ENCODE measurements at places on chromosomes 2 and 18. TPM values are rescaled to one million over a fixed set of nuclear protein-coding genes. Genes with fewer than 3 reads are reported as not detected.

PDCD1 gene
- total RNA-seq: 5.4 TPM

SERPINB4 gene
- total RNA-seq: not detected

STK36 gene
- total RNA-seq: 19.9 TPM

DNA sequence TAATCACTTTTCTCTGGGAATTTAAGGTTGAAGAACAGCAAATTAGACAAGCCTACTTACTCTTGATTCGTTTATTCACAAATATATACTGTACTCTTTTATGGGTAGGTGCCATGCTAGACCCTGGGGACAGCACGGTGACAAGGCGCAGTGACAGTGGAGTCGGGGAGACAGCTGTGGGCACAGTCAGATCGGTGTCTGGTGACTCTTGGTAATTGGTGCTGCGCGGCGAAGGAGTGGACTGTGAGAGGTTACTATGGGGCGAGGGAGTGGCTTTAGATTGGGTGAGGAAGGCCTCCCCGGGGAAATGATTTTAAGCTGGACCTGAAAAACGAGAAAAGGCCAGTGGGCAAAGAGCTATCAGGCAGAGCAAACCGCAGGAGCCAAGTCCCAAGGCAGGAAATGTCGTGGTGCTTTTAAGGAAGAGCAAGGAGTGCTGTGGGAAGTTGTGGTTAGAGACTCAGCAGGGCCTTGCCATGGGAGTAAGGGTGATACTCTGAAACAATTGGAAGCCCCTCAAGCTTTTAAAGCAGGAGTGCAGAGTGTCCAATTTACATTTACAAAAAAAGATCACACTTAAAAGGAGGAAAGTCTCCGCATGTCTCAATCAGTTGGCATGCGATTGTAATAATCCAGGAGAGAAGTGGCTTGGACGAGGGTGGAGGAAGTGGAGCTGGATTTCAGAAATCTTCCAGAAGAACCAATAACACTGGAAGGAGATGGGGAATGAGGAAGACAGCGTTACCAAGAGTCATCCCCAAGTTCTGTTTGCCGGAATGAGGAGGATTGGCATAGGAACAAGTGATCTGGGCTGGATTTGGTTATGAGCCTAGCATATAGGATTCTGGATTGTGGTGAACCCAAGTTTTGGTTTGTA, 36.1 kb upstream of the TXNDC2 start:
- H3K36me3 ChIP-seq: no peaks in the 10 kb centered on the region
- no peak overlapping the region for H3K27ac ChIP-seq
- H3K27me3 ChIP-seq: peaks cover 22% of the 10 kb centered on the region
- no peak overlapping the region for H3K4me3 ChIP-seq
- H3K4me1 ChIP-seq: no peaks in the 10 kb centered on the region

- no peak overlapping the region for H3K27ac ChIP-seq
- no peaks in the 10 kb centered on the region for H3K36me3 ChIP-seq
- H3K27me3 ChIP-seq: peaks cover 8% of the 10 kb centered on the region
- no peak overlapping the region for H3K4me3 ChIP-seq
- H3K4me1 ChIP-seq: peaks cover 3% of the 10 kb centered on the region
These were observed 98.6 kb downstream of the IRS1 start for GRCh38 chr2:226701052-226701451.

KATNAL2 gene
- 0.58 TPM for total RNA-seq

DNA sequence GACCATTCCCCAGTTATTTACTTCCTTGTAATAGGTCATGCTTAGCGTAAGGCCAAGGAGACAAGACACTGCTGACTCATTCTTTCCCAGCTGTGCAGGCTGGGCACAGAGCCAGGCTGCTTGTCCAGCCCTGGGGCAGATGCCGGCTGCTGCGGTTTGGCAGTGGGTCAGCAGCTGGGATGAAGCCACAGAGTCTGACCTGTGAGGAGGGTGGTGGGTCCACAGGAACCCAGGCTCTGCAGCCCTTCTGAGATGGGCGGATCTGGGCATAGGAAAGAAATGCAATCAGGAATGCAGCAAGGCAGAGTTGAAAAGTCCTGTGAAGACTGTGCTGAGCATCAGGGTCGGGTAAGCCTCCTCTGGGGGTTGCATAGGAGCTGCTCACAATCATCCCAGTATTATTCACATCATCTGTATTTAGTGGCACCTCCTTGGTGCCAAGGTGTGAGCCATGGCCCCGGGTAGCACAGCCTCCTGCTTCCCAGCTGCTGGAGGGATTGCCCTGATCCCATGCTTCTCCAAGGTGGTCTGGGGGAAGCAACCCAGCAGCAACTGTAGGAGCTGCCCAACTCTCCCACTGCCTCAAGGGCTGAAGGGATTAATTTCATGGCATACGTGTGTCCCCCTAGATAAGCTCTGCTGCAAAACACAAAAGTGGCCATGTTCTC, 139.0 kb downstream of the DDX1 start:
- no peaks in the 10 kb centered on the region for H3K36me3 ChIP-seq
- no peak overlapping the region for H3K27ac ChIP-seq
- H3K4me3 ChIP-seq: no peak overlapping the region
- H3K4me1 ChIP-seq: no peaks in the 10 kb centered on the region
- DNase-seq: no peak

- no peak for DNase-seq
- peaks cover 3% of the 10 kb centered on the region for H3K36me3 ChIP-seq
- no peak overlapping the region for H3K27ac ChIP-seq
These were observed 69.2 kb downstream of the EHBP1 start for GRCh38 chr2:62774555-62775366.

ACADL gene
- total RNA-seq: not detected

TANC1 gene
- 0.31 TPM for total RNA-seq

RAD51AP2 gene
- not detected for total RNA-seq

DNA sequence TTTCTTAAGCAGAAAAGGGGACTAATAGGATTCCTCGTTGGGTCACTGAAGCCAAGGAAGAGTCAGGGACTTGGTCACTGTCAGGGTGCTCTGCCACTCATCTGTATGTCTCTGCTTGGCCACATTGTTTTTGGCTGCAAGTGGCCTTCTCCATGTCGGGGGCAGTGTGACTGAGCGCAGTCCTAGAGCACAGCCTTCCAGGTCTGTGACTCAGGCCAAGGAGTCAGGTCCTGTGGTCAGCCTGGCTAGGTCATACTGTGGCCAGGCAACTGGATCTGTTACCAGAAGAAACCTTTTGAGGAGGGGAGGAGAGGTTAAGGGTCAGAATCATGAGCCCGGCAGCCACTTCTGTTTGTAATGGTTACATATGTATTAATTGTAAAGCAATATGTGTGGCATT, 61.3 kb downstream of the GALNT1 start:
- no peak overlapping the region for H3K27ac ChIP-seq
- H3K4me1 ChIP-seq: no peaks in the 10 kb centered on the region
- no peak overlapping the region for H3K4me3 ChIP-seq
- H3K36me3 ChIP-seq: peaks cover 17% of the 10 kb centered on the region
- no peak for DNase-seq

GRCh38 chr18:66271962-66272361, 331.9 kb downstream of the CDH19 start:
- no peak for DNase-seq
- no peaks in the 10 kb centered on the region for H3K36me3 ChIP-seq

Data from activated naive CD8-positive, alpha-beta T cell treated with anti-CD3 and anti-CD28 coated beads, Interleukin-2, amount 10 ng/mL, durations not matched to agents 7 days and 5 days (primary cell).